ENCODE measurements at places on chromosomes 7 and 10.

DNA sequence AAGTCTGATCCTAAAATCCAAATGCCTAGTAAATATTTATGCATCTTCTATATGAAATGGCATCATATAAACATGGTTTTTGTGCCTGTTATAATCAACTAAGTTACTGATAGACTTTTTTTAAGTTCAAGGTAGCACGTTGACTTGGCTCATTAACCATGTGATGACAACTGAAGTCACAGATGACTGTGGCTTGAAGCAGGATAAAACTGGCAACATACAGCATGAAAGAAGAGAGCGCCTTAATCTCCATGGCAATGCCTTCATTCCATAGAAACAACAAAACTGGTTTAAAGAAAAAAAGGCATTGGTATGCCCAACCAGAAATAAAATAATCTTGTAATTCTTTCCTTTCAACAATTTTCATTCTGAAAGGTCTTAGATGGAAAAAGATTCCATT lies 188.9 kb upstream of the CDK1 start:
- H3K4me3 ChIP-seq: no peak overlapping the region
- no peaks in the 10 kb centered on the region for H3K4me1 ChIP-seq
- H3K36me3 ChIP-seq: no peaks in the 10 kb centered on the region
- H3K27me3 ChIP-seq: no peaks in the 10 kb centered on the region

GRCh38 chr10:59339351-59339750 lies 23.0 kb downstream of the FAM13C start:
- H3K4me1 ChIP-seq: no peaks in the 10 kb centered on the region
- H3K4me3 ChIP-seq: no peak overlapping the region
- DNase-seq: no peak
- H3K27ac ChIP-seq: no peak overlapping the region

GRCh38 chr10:48416584-48417232 lies 110.2 kb downstream of the MAPK8 start:
- peaks cover 4% of the 10 kb centered on the region for H3K36me3 ChIP-seq
- H3K27ac ChIP-seq: no peak overlapping the region
- H3K27me3 ChIP-seq: no peaks in the 10 kb centered on the region
- no peak for DNase-seq

DNA sequence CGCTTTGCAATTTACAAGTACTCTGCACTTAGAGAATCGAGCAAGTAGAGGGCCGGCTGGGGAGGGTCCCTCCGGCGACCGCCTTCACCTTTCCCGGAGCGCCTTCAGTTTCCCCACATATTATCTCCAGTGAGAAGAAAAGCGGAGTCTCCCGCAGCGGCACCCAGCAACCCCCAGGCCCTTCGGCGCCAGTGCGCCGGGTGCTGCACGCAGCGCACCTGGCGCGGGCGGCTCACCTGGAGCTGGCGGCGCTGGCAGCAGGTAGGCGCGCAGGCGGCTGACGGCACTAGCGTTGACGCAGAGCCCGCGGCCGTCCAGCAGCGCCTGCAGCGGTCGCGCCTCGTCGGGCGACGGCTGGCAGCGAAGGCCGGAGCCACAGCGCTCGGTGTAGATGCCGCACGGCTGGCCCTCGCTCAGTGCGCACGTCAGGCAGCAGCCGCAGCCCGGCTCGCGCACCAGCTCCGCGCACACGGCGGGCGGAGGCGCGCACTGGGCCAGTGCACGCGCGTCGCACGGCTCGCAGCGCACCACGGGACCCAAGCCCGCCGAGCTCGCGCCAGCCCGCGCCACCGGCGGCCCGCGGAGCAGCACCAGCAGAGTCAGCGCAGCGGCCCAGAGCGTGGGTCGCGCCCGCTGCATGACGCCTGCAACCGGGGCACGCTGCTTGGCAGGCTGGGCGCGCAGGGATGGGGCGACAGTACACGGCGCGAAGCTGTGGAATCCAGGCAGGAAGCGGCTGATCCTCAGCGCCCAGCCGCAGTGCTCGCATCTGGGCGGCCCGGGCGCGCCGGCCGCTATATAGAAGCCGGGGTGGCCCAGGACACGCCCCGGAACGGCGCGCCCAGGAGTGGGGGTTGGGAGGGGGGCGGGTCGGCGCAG lies at the start of gene IGFBP3:
IGFBP3 (minus strand) TSS at position 771 of the 879 bp plus-strand sequence; CDS start at position 639, 132 bp downstream.
- H3K4me1 ChIP-seq: peaks cover 6% of the 10 kb centered on the region
- H3K4me3 ChIP-seq: no peak within 1 kb of the TSS
- H3K27ac ChIP-seq: peak within 1 kb of the TSS; percentile 38
- no peaks in the 10 kb centered on the region for H3K36me3 ChIP-seq
- peaks cover 31% of the 10 kb centered on the region for H3K27me3 ChIP-seq

Measured in T-cell (primary cell).